Bronchial epithelial cell (primary cell): ENCODE measurements at places on chromosomes 3 and 15. TPM values are rescaled to one million over a fixed set of nuclear protein-coding genes. Genes with fewer than 3 reads are reported as not detected.

GRCh38 chr3:170689296-170689829 lies 103.5 kb upstream of the SLC7A14 start:
- DNase-seq, result peak; percentile 98

- DNase-seq, result peak; percentile 88
Measured at GRCh38 chr3:36648241-36649034, 115.9 kb downstream of the DCLK3 start.

PIGB gene
- 6.3 and 8.4 TPM in 2 replicates for total RNA-seq

ITIH3 gene
- total RNA-seq, result not detected in 2 replicates

HYAL2 gene
- total RNA-seq, result 55.0 and 63.0 TPM in 2 replicates
